NCI-H2081 (cell line): ENCODE measurements at places on chromosomes 7 and 10.

DNA sequence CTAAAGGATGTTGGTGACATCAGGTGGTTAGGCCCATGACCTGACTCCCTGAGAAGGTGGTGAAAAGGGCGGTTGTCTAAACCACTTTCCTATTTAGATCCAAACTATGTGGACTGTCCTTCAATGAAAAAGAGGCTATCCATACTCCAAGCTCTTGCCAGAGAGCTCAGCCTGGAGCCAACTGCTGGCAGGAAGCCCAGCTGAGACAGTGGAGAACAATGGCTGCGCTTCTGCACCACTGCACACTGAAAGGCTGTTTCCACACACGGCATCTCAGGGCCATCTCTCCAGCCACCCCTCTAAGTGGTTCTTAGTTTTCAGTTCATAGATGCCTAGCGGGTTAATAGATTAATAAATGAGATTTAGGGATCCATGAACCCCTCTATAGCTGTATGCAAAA is 488.8 kb upstream of the ZMIZ1 start:
- peak; percentile 89 for DNase-seq

GRCh38 chr10:76973091-76974016 is 664.3 kb downstream of the KCNMA1 start:
- DNase-seq: no peak

GRCh38 chr10:119246862-119247549 is 39.6 kb downstream of the GRK5 start:
- DNase-seq: no peak

DNA sequence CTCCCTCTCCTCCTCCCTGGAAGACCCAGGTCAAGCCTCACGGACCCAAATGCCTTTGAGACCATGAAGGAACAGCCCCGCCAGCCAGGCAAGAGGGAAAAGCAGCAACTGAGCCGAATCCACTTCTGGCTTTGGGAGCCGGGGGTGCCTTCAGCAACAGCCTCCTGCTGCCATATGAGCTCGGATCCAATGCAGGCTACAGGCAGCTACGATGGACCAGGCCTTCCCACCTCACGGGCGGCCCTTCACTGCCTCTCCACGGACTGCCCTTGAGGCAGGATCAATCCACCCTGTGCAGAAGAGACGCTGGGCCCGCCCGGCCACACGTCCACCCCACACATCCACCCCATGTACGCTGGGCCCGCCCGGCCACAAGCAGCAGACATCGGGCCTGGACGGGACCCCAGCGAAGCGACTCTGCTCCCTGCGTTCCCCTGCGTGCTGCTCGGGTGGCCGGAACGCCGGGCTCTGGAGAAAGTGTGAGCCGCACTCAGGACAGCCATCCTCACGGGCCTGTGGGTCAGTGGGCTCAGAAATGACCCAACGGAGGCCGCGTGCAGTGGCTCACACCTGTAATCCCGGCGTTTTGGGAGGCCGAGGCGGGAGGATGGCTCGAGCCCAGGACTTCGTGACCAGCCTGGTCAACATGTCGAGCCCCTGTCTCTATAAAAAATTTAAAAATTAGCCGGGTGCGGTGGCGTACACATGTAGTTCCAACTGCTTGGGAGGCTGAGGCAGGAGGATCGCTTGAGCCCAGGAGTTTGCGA is 82.0 kb downstream of the FOXL3 start:
- DNase-seq: no peak

DNA sequence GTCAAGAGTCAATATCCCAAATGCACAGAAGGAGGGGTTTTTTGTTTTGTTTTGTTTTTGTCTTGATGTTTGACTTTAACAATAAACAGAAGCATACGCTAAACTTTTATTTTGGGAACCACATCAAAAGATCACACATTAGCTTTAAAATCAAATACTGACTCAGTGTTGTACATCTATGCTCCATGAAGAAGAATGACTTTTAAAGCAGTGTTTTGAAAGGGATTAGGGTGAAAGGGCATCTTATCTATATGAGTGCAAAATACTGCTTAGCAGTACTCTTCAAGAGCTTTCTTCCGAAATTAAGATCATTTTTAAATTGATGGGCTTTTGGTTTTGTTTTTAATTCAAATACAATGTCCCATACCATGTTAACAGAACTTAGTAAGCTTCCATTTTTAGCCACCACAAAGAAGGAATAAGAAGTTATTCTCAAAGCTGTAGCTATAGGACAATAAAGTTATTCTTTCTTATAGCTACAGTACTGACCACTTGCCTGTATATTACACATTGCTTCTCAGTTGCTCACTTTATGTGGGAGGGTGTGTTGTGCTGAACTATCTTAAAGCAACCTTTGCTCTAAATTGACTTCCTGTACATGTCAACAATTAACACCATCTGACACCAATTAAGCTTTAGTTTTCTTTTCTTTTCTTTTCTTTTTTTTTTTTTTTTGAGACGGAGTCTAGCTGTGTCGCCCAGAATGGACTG is 144.3 kb upstream of the KAT6B start:
- no peak for DNase-seq

- DNase-seq: no peak
Measured at GRCh38 chr10:103853428-103854264, 1.7 kb downstream of the SH3PXD2A start.

DNA sequence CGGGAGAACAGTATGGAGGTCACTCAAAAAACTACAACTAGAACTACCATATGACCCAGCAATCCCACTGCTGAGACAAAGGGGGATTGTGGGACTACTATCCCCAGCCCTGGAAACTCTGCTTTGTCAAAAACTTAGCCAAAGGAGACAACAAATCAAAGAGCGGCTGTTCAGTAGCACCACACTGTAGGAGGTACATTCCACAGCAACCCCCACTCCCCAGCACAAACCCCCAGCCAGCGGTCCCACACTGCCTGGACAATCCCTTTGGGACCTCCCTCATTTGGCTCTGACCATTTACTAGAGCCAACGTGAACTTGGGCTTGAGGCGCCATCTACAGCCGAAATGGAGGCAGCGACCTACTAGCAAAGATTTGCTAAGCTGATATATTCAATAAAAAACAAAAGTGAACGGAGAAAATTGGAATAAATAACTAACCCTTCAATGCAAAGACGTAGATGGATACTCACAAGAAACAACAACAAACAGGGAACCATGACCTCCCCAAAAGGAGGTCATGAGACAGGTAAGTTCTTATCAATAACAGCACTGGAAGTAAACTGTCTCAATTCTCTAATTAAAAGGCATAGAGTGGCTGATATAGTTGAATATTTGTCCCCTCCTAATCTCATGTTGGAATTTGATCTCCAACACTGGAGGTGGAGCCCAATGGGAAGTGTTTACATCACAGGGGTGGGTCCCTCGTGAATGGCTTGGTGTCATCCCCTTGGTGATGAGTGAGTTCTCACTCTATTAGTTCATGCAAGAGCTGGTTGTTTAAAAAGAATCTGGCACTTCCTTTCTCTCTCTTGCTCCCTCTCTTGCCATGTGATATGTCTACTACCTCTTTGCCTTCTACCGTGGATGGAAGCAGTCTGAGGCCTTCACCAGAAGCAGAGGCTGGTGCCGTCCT is 119.0 kb upstream of the KCNMA1 start:
- peak; percentile 63 for DNase-seq

DNA sequence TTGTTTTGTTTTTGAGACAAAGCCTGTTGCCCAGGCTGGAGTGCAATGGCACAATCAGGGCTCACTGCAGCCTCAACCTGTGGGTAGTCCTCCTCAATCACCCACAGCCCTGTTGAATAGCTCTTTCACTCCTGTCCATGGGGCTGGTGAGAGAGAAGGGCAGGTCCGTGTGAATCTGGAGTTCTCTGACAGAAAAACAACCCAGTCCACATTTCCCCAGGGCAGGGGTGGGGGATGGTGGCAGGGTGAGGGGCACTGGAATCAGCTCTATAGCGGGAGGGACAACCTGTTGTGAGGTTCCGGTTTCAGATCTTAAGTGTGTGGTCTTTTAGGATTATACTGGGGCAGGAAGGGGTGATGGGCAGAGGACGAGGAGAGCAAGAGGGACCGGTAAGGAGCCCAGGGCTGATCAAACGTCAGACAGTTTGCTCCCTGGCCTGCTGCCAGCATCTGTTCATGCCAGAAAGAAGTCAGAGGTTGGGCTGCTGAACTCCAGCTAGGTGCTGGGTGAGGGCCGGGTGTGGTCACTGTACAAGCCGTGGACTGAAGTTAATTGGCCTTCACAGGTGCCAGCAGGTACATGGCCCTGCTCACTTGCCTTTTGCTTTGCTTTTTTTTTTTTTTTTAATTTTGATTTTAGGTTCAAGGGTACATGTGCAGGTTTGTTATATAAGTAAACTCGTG is 33.2 kb upstream of the MKRN1 start:
- peak; percentile 57 for DNase-seq

- no peak for DNase-seq
Measured at GRCh38 chr10:115871855-115872254, 401.2 kb downstream of the GFRA1 start.

GRCh38 chr10:43057231-43057711 is 19.6 kb upstream of the RET start:
- DNase-seq: no peak

GRCh38 chr10:33882996-33883395 is 548.5 kb upstream of the NRP1 start:
- no peak for DNase-seq

DNA sequence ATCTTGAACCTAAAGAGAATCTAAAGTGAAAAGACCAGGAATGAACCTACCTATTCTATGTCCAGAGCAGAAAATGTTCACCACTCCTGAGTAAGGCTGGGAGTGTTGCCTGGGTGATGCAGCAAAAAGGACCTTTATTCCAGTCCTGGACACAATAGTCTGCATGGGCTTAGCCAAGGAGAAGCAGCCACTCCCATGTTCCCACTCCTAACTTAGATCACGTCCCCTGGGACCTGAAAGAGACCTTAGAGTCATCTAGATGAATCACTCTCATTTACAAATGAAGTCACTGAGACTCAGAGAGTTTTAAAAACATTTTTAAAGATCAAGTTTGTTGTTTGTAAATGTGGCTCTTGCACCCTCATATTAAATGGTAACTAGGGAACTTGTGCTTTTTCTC is 763.4 kb downstream of the KCNMA1 start:
- no peak for DNase-seq

DNA sequence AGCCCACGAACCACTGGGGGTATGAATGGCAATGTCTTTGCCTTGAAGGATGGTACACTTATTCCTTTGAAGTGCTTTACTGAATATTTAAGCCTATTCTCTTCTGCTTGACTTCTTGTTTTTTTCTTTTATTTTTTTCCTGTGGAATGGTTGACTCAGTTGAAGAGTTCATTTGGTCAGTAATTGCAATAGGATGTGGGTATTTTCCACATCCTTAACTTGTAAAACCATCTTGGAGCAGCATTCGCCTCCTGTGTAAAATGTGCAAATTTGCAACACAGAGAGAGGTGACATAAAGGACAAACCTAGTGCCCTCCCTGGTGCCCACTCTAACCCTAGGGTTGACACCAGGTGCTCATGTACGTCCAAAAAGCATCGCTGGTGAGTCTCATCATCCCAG is 347.0 kb downstream of the GATA3 start:
- DNase-seq: no peak

- no peak for DNase-seq
Measured at GRCh38 chr10:88987243-88987725, 3.3 kb upstream of the FAS start.

DNA sequence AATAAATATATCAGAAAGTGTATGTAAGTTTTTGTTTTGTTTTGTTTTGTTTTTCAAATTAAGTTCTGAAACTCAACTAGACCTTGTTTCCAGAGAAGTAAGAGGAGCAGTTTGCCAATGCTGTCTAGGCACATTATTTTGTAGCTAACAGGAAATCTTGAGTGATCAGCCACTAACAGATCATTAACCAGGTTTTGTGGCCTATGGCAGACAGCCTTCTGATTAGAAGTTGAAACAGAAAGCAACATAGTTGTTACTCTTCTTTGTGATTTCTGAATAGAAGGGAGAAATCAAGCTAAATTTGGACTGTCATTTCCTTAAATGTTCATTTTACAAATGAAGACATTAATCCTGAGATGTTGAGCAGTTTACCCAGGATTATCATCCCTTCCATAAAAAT is 142.6 kb downstream of the PLXDC2 start:
- no peak for DNase-seq
